ENCODE measurements at places on chromosomes 1 and 21. TPM values are rescaled to one million over a fixed set of nuclear protein-coding genes. Genes with fewer than 3 reads are reported as not detected.

Gene RHBDL2
- 1.6 TPM for total RNA-seq

Gene AKNAD1
- total RNA-seq: 2.6 TPM

Gene GRHL3
- total RNA-seq: 26.8 TPM

Gene ILDR2
- total RNA-seq: 6.7 TPM

Gene UBL4B
- total RNA-seq: not detected

Gene CIART
- 0.92 TPM for total RNA-seq

Gene HES4
- 21.2 TPM for total RNA-seq

Gene BMP8B
- total RNA-seq: 2.7 TPM

Gene MAP3K6
- total RNA-seq: 12.9 TPM

Gene OPRD1
- 0.72 TPM for total RNA-seq

Gene CAP1
- total RNA-seq: 117 TPM

Gene GJA5
- total RNA-seq: 15.4 TPM

Gene SERPINC1
- total RNA-seq: not detected

Gene CACNA1E
- 0.41 TPM for total RNA-seq

Gene LDLRAD1
- not detected for total RNA-seq

Gene GBP2
- 11.8 TPM for total RNA-seq

Gene RHBG
- 0.31 TPM for total RNA-seq

Gene CYP4A11
- total RNA-seq: not detected

Gene CFHR3
- total RNA-seq: 0.51 TPM

Gene IQGAP3
- total RNA-seq: 10.3 TPM

Gene LCE2A
- total RNA-seq: not detected

Gene SGIP1
- 2.6 TPM for total RNA-seq

Data from tongue (tissue), 3 donors.